ENCODE measurements at places on chromosomes 4 and X. TPM values are rescaled to one million over a fixed set of nuclear protein-coding genes. Genes with fewer than 3 reads are reported as not detected.

The VCX gene
- total RNA-seq = not detected

The SCOC gene
- total RNA-seq = 17.0 TPM

The IGFBP7 gene
- not detected for total RNA-seq

The NDP gene
- not detected for total RNA-seq

The SOWAHD gene
- 2.4 TPM for total RNA-seq

The PARM1 gene
- total RNA-seq = not detected

The TMLHE gene
- total RNA-seq = 12.2 TPM

The FRG2 gene
- total RNA-seq = not detected

The NR3C2 gene
- total RNA-seq = 5.4 TPM

The P2RY4 gene
- total RNA-seq = 0.28 TPM

The PNMA5 gene
- 0.12 TPM for total RNA-seq

The C1GALT1C1 gene
- total RNA-seq = 28.8 TPM

The ODAPH gene
- not detected for total RNA-seq

The PWWP3B gene
- total RNA-seq = not detected

The GDPD2 gene
- 0.12 TPM for total RNA-seq

The CSAG1 gene
- total RNA-seq = not detected

The ZNF185 gene
- 0.50 TPM for total RNA-seq

The VEGFD gene
- total RNA-seq = not detected

The FAM184B gene
- not detected for total RNA-seq

The CD99L2 gene
- total RNA-seq = 20.3 TPM

The REST gene
- total RNA-seq = 62.0 TPM

The CT45A7 gene
- not detected for total RNA-seq

The WDR13 gene
- 54.1 TPM for total RNA-seq

The GPR82 gene
- not detected for total RNA-seq

The SRPX2 gene
- not detected for total RNA-seq

The DOK7 gene
- total RNA-seq = not detected

The NPY2R gene
- total RNA-seq = not detected

The LANCL3 gene
- 0.10 TPM for total RNA-seq

The NELFA gene
- 32.4 TPM for total RNA-seq

The RTL5 gene
- total RNA-seq = 0.14 TPM

The DCAF12L2 gene
- not detected for total RNA-seq

The LUZP4 gene
- total RNA-seq = not detected

The ADAMTS3 gene
- total RNA-seq = not detected

The L1CAM gene
- 2.4 TPM for total RNA-seq

The FAAH2 gene
- total RNA-seq = 2.3 TPM

The NOA1 gene
- total RNA-seq = 26.4 TPM
